Activated CD4-positive, CD25-positive, alpha-beta regulatory T cell (primary cell): ENCODE measurements at places on chromosomes 7 and 10.

DNA sequence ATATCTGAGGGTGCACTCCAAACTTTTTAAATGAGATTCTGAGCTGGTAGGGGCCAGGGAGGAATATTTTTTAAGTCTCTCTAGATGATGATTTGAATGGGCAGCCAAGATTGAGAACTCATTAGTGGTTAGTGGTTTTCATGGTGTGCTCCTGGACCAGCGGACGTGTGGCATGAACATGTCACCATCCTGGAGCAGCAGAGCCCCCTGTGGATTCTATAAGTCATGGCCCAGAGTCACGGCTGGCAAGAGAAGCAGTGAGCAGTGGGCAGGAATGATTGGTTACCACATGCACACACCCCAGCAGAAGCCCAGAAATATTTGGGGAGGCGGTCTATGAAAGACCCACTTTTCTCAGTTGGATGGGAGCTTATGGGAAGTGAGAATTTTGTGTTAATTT, 21.2 kb upstream of the UCN3 start:
- DNase-seq, result no peak

GRCh38 chr7:82443036-82443546, 486 bp downstream of the CACNA2D1 start:
- DNase-seq, result no peak

DNA sequence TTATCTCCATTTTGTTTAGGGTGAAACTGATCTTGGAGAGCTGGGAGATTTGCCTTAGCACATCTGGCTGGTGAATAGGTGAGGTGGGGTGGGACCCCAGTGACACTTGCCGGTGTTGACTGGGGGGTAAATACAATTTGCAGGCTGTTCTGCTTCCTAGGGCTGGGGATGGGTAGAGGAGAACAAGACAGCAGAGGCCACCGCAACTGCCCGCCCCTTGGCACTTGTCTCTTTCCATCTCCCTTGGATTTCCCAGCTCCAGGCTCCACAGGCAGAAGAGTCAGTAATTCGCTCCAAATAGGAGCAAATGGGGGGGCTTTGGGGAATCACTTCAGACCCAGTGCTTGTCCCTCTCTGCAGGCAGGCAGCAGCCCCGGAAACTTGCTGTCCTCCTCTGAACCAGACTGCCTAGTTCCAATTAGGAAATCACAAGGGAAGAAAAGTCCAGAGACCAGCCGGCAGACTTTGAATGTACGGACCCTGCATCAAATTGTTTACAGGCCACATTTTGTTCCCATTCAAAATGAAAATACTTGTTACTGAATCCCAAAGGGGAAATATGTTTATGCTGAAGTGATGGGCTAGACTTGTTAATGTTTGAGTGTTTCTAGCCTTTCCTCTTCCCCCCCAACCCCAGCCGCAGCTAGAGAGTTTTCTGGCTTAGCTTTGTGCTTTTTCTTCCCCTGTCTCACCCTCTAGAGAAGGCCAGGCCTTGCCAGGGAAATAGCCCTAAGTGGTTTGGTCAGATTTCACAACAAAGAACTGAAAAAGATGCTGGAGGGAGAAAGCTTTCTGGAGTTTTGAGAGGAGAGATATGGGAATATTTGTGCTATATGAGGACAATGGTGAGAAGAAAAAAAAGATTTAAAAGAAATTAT, 10.0 kb upstream of the INPP5F start:
- no peak for DNase-seq

- DNase-seq, result no peak
Observed at GRCh38 chr10:86498598-86498997, 23.0 kb downstream of the WAPL start.

DNA sequence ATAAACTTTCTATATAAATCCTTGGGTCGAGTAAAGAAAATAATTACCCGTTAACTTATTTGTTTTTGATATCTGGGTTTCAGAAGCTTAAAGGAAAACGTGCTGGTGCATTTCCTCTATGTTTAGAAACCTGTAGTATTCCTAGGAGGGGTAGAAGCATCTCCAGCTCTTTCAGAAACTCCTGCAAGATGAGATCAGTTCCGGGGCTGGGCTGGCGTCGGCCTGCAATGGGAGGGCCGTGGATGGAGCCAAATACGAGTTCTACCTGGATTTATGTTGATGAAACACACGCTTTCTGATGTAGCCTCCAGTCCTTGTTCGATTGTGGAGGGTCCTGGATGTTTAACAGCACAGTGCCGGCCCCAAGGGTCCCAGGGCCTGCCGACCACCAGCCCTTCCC, 35.8 kb upstream of the DIP2C start:
- no peak for DNase-seq

GRCh38 chr10:15370856-15371701, at the start of gene FAM171A1:
FAM171A1 (minus strand) TSS chr10:15371289; CDS start chr10:15371052, 237 bp downstream.
- peak; percentile 18 for DNase-seq

GRCh38 chr7:44920119-44920518, 34.8 kb upstream of the PURB start:
- no peak for DNase-seq

- no peak for DNase-seq
Observed at GRCh38 chr10:109975244-109976190, 32.3 kb upstream of the ADD3 start.

- no peak for DNase-seq
Observed at GRCh38 chr7:6169805-6170520, 102.5 kb downstream of the CYTH3 start.

DNA sequence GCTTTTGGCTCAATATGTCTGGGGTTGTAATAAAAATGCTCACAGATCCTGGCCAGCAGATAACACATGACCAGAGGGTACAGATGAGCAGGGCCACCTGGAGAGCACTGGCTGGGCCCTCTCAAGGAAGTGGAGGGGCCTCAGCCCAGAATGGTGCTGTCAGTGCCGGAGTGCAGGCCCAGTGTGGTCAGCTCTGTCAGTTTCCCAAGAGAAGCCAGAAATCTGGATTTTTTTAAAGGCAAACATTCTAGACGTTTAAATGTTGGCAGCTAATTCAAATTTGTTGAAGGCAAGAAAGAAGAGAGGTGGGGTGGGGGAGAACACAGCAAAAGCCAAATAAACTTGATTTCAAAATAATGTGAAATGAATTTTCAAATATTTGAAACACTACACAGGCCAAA, 2.0 kb downstream of the C10orf105 start:
- DNase-seq, result no peak

- no peak for DNase-seq
Observed at GRCh38 chr7:7919449-7919945, 49.1 kb upstream of the GLCCI1 start.

- DNase-seq, result no peak
Observed at GRCh38 chr7:131111081-131111576, 216.5 kb upstream of the MKLN1 start.

GRCh38 chr10:62527019-62527827, 153.1 kb downstream of the ZNF365 start:
- no peak for DNase-seq

- DNase-seq, result no peak
Observed at GRCh38 chr10:5447056-5447455, 34.7 kb downstream of the NET1 start.

DNA sequence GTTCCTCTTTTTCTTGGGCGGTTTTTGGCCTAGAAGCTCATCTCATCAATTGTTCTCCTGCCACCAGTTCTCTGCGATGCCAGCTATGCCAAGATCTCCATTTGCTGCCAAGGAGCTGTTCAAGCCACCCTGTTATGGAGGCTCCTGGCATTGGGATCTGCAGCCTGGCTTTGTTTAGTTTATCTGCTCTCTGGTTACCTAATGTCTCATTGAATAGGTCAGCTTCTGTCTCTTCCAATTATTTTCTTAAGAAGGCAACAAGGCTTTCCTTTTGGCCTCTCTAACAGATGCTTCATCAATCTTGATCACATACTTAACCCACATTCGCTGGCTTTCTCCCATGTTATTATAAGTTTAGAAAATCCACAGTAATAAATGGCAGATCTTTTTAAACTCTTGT, 20.6 kb upstream of the SDK1 start:
- no peak for DNase-seq

DNA sequence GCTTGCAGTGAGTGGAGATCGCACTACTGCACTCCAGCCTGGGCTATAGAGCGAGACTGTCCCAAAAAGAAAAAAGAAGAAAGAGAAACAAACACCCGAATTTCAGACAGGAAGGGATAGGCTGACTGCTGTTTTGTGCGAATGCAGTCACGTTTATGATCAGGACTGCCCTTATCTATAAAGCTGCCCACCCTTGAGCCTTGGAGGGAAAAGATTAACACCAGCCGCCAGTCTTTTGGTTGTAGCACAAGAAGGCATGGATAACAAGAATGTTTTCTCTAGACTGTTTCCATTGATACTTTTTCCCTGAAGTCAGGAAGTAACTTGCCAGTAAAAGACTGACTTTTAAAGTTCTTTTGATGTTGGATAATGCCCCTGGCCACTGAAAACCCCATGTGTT, 314.0 kb downstream of the BICC1 start:
- no peak for DNase-seq

DNA sequence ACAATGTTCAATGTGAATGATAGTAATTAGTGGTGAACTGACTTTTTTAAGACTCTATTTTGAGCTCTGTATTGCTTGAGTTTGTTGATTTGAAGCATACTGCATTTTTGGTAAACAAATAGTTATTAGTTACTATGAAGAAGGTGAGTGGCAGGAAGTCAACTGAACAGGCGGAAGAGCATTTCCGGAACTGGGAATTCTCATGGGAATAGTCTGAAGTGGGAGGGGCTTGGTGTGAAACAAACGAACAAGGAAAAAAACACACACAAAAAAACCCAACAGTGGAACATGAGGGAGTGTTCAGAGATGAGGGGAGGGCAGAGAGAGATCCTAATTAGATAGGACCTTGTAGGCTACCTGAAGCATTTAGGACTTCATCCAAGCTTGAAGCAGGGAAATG, 43.9 kb upstream of the C1QL3 start:
- DNase-seq, result no peak

DNA sequence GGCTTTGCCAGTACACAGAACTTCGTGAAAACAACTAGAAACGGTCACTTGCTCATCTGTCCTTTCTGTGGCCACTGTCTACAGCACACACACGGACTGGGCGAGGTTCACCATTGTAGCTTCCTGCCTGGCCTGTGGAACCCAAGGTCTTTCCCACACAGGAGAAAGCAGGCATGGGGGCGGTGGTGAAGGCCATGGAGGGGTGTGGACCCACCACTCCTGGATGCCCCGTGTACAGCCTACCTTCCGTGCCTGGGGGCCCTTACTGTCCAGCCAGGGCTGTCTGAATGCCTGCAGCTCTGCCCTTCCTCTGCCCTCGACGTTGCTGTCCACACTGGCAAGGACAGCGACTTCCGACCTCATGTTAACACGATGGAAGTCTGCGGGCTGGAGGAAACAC, 108.8 kb downstream of the PRPF18 start:
- DNase-seq, result no peak
